ENCODE measurements at places on chromosomes 4 and X.

- DNase-seq, result no peak
These were observed 8.5 kb downstream of the PCDH10 start for GRCh38 chr4:133157460-133158160.

DNA sequence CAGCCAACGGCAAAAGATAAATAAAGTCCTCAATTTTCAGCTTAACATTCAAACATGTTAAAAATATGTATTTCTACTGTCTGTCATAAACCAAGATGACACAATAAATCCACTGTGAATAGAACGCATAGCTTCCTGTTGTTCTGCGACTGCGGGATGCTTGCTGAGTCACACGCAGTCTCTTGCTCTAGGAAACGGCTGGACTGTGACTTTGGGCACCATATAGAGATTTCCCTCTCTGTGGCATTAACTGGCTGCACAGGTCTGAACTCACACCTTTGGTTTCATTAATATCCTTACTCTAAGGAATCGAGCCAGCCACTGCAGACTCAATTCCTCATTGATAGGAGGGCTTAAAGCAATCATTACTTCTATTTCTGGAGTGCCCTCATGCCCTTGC is 8.4 kb downstream of the BEND4 start:
- DNase-seq, result no peak

DNA sequence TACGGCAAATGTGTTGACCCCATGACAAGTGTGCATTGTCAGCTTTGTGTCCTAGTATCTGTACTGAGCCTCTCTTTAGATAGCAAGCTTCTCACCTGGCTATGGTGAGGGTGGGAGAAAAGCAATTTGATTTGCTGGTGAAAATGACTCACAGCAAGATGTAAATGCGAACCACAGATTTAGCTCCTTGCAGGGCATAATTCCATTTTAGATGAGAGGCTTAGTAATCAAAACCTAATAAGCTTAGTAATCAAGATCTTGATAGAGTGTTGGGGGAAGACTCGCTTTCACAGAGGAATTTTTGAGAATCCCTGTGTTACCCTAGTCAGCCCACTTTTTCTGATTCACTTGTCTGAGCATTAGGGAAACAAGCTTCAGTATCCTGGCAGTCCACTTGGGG is 7.7 kb upstream of the OCIAD2 start:
- no peak for DNase-seq

- DNase-seq, result no peak
These were observed 44.6 kb upstream of the GYPA start for GRCh38 chr4:144185086-144185485.

DNA sequence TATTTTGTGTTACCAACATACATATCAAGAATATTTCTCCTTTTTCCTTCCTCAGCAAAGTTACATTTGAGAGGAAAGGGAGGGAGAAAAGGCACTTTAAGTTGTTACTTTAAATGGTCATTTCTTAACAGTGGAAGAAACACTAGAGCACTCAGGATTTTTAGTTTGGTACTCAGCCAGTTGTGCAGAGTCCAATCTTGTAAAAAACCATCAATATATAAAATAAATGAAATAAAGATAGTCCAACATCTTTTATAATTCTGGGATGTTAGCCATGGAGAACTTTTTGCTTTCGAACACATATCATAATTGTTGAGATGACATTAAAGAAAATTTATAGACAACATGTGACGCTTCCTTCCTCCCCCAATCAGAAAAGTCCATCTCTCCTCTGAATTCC is 253.8 kb downstream of the QDPR start:
- DNase-seq, result no peak

DNA sequence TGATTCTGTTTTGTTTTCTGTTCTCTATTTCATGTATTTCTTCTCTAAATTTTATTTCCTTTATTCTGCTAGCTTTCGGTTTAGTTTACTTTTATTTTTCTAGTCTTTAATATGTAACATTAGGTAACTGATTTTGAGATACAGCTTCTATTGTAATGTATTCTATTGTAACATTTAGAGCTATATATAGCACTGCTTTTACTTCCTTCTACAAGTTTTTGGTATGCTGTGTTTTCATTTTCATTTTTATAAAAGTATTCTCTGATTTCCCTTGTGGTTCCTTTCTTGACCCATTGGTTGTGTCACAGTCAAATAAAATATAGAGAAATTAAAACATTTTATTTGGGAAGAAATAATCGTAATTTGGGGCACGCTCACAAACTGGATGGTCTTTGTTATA is 13.9 kb upstream of the CT47A1 start:
- DNase-seq, result no peak

DNA sequence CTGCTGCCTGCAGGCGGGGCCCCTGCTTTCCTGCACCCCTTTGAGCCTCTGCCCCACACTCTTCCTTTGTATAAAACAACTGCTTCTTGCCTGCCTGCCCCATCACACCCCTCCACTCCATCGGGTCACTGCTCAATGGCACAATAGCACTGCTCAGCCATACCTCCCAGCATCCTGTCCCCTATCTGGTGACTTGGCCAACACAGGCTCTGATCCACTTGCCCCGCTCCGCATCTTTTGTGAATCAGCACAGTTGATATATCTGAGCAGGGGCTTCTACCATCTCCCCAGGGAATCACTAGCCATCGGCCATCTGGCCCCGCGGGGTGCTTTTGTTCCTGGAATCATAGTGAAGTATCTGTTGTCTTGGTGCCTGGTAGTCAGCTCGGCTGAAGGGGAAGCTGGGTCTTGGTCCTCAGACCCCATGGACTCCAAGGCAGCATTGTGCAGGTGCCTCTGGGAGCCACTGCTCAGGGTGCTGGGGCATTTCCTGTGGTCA is 45.3 kb downstream of the MAP7D3 start:
- no peak for DNase-seq
